ENCODE measurements at places on chromosomes 6 and 20.

DNA sequence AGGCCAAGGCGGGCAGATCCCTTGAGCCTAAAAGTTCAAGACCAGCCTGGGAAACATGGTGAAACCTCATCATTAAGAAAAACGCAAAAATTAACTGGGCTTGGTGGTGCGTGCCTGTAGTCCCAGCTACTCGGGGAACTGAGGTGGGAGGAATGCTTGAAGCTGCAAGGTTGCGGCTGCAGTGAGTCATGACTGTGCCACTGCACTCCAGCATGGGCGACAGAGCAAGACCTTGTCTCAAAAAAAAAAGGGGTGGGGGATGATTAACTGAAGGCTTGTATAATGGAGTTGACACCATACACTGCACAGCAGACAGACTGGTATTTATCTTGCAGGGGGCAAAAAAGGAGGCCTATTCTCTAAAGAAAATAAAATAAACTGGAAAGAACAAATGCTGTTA lies 27.7 kb downstream of the SRPK1 start:
- H3K27me3 ChIP-seq = no peaks in the 10 kb centered on the region
- no peak for DNase-seq
- H3K4me1 ChIP-seq = no peaks in the 10 kb centered on the region
- peaks cover 4% of the 10 kb centered on the region for H3K36me3 ChIP-seq
- no peak overlapping the region for H3K27ac ChIP-seq

- H3K27me3 ChIP-seq = peaks cover 49% of the 10 kb centered on the region
- no peak overlapping the region for H3K27ac ChIP-seq
- no peak for DNase-seq
- H3K36me3 ChIP-seq = no peaks in the 10 kb centered on the region
- H3K4me1 ChIP-seq = peaks cover 24% of the 10 kb centered on the region
- H3K4me3 ChIP-seq = no peak overlapping the region
Observed at GRCh38 chr20:46898423-46898822, 3.8 kb downstream of the EYA2 start.

GRCh38 chr6:54267798-54268197 lies 40.4 kb upstream of the TINAG start:
- no peak for DNase-seq
- H3K4me1 ChIP-seq = no peaks in the 10 kb centered on the region
- H3K27ac ChIP-seq = no peak overlapping the region
- no peak overlapping the region for H3K4me3 ChIP-seq
- no peaks in the 10 kb centered on the region for H3K27me3 ChIP-seq

GRCh38 chr6:92147246-92147645 lies 1272.1 kb downstream of the EPHA7 start:
- no peaks in the 10 kb centered on the region for H3K36me3 ChIP-seq
- no peak overlapping the region for H3K4me3 ChIP-seq
- no peaks in the 10 kb centered on the region for H3K27me3 ChIP-seq
- no peak for DNase-seq
- no peak overlapping the region for H3K27ac ChIP-seq

- no peaks in the 10 kb centered on the region for H3K36me3 ChIP-seq
- no peak for DNase-seq
- no peak overlapping the region for H3K4me3 ChIP-seq
- no peaks in the 10 kb centered on the region for H3K27me3 ChIP-seq
Observed at GRCh38 chr6:2914318-2914660, 11.2 kb upstream of the SERPINB9 start.

- no peak overlapping the region for H3K4me3 ChIP-seq
- DNase-seq = peak; percentile 52
- H3K27me3 ChIP-seq = peaks cover 41% of the 10 kb centered on the region
- H3K4me1 ChIP-seq = peaks cover 12% of the 10 kb centered on the region
Observed at GRCh38 chr20:49569411-49570115, 1.6 kb upstream of the PTGIS start.

DNA sequence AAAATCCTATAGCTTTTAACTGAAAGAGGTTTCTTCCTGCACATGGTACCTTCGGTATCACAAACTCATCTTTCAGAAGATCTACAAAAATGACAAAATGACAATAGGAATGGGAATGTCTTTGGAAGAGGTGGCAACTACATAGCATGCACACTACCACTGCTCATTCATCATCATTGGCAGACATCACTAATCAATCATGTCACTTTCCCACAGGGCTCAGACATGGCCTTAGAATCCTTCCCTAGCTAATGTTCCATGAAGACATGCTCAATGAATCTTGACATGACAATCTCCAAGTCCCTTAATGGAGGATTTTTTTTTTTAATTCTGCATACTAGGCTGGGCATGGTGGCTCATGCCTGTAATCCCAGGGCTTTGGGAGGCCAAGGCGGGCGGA lies 3.2 kb upstream of the PGC start:
- no peak overlapping the region for H3K4me3 ChIP-seq
- DNase-seq = no peak
- no peaks in the 10 kb centered on the region for H3K27me3 ChIP-seq
- H3K36me3 ChIP-seq = no peaks in the 10 kb centered on the region
- H3K27ac ChIP-seq = no peak overlapping the region
- H3K4me1 ChIP-seq = peaks cover 6% of the 10 kb centered on the region

DNA sequence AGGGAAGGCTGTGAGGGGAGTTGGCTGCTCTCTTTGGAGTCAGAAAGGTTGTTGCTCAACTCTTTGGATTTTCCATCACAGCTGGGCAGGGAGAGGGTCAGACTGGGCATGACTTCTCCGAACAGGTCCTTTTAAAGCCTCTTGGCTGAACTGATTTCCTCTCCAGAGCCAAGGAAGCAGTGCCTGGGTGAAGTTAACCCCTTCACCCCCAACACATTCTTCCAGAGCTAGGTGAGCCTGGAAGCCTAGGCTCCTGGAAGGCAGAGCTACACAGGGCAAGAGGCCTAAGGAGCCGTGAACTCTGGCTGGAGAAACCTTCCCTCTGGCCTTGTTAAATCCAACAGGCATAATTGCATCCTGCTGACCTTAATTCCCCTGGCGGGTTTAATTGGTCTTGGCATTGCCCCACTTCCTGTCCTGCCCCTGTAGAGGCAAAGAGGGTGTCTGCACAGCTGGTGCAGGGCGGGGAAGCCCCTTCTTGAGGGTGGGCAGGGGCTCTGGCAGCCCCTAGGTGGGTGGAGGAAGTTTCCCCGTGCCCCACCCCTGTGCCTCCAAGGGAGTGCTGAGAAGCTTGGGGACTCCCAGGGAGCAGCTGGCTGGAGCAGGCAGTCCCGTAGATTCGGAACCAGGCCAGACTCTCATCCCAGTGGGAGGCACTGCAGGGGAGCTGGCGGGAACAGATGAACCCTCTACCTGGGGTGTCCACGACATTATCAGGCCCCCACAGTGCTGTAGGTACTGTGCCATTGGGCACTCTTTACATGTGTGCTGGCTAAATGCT lies 3.6 kb upstream of the MYLK2 start:
- no peaks in the 10 kb centered on the region for H3K27me3 ChIP-seq
- H3K27ac ChIP-seq = no peak overlapping the region
- H3K4me3 ChIP-seq = no peak overlapping the region
- no peak for DNase-seq

- no peak overlapping the region for H3K27ac ChIP-seq
- no peak for DNase-seq
Observed at GRCh38 chr20:48862279-48862678, 34.5 kb upstream of the PREX1 start.

GRCh38 chr6:28927846-28928245 lies 4.1 kb upstream of the TRIM27 start:
- H3K27ac ChIP-seq = no peak overlapping the region
- no peak overlapping the region for H3K4me3 ChIP-seq
- peaks cover 6% of the 10 kb centered on the region for H3K4me1 ChIP-seq
- H3K27me3 ChIP-seq = peaks cover 7% of the 10 kb centered on the region
- DNase-seq = no peak

GRCh38 chr20:34333786-34334185 lies 29.3 kb upstream of the ITCH start:
- H3K4me3 ChIP-seq = no peak overlapping the region
- H3K36me3 ChIP-seq = no peaks in the 10 kb centered on the region
- H3K27me3 ChIP-seq = no peaks in the 10 kb centered on the region

DNA sequence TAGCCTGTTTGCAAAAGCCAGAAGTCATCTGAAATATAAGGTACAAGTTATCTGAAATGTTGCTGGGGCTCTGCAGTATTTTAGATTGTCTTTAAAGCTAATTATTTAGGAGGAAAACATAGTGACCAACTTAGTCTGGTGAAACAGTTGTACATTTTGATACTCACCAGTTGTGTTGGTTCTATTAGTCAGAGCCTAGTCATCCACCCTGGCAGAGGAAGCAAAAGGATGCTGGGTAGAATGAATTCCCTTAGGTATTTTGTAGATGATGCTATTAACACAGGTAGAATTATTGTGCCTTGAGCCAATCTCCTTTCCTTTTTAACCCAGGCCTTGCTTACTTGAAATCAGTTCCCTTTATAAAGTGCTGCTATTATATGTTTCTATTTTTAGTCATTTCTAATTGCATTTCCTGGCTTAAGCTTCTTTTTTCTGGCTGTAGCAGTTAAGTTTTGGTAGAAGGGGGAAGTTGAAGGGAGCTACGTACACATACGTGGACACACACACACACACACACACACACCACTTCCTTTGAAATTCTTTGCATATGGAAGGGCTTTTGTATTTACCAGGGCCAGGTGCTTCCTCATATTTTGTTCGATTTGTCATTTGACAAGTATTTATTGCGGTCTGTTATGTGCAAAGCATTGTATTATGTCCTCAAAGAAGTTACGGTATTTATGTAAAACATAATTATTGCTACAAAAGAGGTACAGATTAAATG lies 82.4 kb downstream of the RTN4IP1 start:
- H3K27ac ChIP-seq = peak overlapping the region; percentile 74
- peaks cover 30% of the 10 kb centered on the region for H3K4me1 ChIP-seq
- no peak for DNase-seq
- no peaks in the 10 kb centered on the region for H3K36me3 ChIP-seq
- H3K27me3 ChIP-seq = no peaks in the 10 kb centered on the region
- no peak overlapping the region for H3K4me3 ChIP-seq

- no peak for DNase-seq
- no peaks in the 10 kb centered on the region for H3K27me3 ChIP-seq
- H3K4me3 ChIP-seq = no peak overlapping the region
- no peaks in the 10 kb centered on the region for H3K4me1 ChIP-seq
Observed at GRCh38 chr6:12592634-12593033, 123.9 kb upstream of the PHACTR1 start.

GRCh38 chr20:54197621-54198604 lies 10.0 kb upstream of the PFDN4 start:
- no peaks in the 10 kb centered on the region for H3K36me3 ChIP-seq
- H3K27ac ChIP-seq = no peak overlapping the region

- no peaks in the 10 kb centered on the region for H3K27me3 ChIP-seq
- no peaks in the 10 kb centered on the region for H3K36me3 ChIP-seq
- no peak overlapping the region for H3K27ac ChIP-seq
- H3K4me3 ChIP-seq = no peak overlapping the region
- H3K4me1 ChIP-seq = no peaks in the 10 kb centered on the region
Observed at GRCh38 chr6:74597840-74598239, 608.0 kb downstream of the COL12A1 start.

Data from suprapubic skin (tissue), 4 donors.